ENCODE measurements at places on chromosomes 12 and 14.

GRCh38 chr12:46521145-46521544, 148.6 kb upstream of the SLC38A2 start:
- DNase-seq = no peak

- no peak for DNase-seq
These were observed 80.0 kb downstream of the ATXN2 start for GRCh38 chr12:111519083-111519482.

- DNase-seq = no peak
These were observed 2.4 kb downstream of the CABP1 start for GRCh38 chr12:120642826-120643225.

- DNase-seq = peak; percentile 50
These were observed 57.9 kb upstream of the FICD start for GRCh38 chr12:108457006-108457733.

DNA sequence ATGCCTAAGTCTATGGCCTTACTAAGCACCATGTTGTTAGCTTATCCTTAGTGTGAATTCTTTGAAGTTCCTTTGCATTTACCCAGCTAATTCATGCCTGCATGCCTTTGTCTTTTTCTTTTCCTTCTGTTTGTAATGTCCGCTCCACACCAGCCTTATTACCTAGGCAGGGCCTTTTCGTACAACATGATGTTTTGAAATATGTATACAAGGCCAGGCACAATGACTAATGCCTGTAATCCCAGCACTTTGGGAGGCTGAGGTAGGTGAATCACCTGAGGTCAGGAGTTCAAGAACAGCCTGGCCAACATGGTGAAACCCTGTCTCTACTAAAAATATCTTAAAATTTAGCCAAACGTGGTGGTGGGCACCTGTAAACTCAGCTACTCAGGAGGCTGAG, 1636.5 kb upstream of the SEL1L start:
- no peak for DNase-seq

DNA sequence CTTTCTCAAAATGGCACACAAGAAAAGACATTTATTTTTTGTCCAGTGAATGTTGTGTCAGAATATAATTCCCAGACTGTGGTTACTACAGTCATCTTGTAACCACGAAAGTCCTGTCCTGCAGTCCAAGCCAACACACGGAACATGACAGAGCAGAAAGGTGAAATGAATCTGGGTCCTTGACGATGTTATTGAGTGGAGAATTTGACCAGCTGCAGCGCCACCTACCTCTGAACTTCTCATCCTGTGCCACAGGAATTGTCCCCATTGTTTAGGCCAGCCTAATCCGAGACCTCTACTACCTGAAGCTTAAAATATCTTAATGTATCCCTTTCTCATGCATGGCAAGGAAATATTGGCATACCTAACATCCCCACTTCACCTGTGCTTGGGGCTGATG, 64.1 kb upstream of the OTX2 start:
- DNase-seq = no peak

GRCh38 chr14:32473464-32473855, 144.4 kb downstream of the AKAP6 start:
- DNase-seq = peak; percentile 76

- no peak for DNase-seq
These were observed 790.8 kb upstream of the TBX3 start for GRCh38 chr12:115474539-115475353.

DNA sequence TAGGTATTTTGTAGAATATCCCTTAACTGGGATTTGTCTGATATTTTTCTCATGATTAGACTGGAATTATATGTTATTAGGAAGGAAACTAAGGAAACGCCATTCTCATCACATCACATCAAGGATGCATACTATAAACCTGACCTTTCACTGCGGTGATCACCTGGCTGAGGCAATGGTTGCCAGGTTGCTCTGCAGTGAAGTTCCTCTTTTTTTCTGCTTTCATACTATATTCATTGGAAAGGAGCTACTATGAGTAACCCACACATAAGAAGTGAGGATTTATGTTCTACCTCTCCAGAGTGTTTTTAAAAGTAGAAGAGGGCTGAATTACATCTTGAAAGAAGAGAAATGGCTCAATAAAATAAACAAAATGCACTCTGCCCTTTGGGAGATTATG, 31.0 kb upstream of the GRIP1 start:
- DNase-seq = no peak

DNA sequence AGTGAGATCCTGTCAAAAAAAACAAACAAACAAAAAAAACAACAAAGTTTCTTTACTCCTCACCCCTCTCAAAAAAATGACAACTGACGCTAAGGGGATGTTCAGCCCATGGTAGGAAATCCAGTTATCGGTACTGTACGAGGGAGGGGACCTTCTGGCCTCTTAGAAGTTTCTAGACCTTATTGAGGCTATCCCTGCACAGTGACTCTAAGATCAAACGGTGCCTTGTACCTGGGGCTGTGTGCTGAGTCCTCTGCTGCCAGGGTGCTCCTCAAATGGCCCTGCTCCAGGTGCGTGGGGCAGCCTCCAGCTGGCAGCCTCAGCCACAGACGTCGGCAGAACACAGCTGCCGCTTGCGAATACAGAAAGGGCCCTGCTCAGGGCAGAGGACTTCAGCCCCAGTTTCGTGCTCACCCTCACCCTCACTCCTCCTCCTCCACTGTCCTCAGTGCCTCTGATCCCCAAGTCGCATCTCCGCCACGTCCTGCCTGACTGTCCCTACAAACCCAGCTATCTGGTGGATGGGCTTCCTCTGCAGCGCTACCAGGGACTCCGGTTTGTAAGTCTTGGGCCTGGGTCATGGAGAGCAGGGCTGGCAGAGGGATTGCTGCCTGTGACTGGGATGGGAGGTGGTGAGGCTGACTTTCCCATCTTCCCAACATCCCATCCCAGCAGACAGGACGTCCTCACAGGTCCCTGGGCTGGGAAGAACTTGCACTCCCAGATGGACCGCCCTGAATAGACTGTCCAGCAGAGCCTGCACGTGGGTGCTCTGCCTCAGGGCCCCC, 90.9 kb downstream of the B4GALNT3 start:
- DNase-seq = no peak

DNA sequence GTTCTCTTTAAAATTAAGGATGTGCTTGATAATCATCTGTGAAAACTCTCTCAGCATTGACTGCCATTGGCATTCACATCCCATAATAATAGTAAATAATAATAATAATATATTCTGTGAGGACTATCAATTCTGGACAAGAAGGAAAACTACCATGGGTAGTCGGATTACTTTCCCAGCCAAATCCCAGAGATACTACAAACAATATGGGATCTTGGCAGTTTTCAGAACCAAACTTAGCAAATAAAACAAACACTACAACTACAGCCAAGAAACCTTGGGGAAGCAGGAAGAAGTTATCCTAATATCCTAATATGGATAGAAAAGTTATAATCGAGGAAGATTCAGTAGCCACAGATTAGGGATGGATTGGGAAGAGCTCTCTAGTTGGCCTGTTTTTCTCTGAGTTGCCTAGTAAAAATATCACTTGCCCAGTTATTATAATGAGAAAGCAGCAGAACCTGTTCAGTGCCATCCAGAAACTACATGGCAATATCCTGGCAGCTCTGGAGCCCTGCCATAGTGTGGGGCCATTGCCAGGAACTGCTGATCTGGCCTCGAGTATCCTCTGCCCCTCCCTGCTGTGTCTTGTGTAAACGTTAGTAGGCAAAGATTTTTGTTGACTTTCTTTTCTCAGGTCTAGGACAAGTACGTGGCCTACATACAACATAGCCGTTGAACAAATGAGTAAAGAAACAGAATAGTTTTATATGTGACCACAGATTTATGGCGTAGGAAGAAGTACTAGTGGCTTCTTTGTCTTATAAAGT, 193.5 kb downstream of the SLC2A13 start:
- DNase-seq = no peak

GRCh38 chr12:117521867-117522266, 160.4 kb upstream of the NOS1 start:
- DNase-seq = no peak

DNA sequence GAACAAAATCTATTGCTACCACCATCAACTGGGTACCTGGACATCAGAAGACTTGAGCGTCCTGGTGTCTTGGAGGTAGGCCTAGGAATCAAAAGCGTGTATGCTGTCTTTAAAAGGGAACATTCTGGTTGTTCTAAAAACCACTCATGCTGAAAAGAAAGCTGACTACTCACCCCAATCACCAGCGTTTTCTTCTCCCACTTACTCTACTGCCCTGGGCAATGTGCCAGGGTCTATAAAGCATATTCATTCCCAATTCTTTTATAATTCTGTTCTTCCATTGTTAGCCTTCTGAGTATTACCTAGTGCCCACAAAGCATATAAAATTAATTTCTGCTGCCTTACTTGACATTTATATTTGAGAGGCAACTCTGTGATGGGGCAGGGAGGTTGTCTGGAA, 133.4 kb downstream of the KCNA5 start:
- DNase-seq = no peak

DNA sequence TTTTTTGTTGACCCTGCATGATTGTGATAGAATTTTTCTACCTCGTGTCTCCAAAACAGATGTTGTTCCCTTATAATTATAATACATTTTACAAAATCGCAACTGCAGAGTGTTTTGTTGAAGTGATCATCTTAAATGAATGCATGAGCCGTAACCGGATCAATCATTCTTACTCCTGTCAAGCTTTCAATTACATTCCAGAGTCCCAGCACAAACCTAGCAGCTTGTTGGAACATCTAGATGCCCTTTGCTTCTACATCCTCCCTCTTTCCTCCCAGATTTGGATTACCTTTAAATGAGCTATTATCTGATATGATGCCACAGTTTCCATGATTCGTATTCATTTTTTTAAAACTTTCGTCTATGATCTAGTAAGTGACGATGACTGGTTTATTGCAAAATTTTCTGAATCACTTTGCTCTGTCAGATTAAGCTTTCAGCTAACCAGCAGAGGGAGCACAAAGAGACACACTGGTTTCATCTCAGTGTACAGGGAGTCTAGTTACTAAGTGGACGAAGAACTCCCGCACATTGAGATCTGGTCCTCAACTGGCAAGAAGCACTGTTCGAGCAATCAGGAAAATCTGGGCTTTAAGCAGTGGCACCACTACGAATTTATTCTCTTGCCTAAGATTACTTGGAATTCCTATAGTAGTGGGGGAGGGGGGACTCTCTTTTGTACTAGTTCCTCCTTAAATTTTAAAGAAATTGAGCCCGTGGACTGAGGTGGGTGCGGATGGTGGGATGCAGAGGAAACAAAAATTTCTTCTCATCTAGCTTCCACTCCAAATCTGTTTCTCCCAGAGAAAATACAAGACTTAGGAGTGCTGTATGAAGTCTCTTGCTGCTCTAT, 40.9 kb downstream of the TSHR start:
- peak; percentile 71 for DNase-seq

DNA sequence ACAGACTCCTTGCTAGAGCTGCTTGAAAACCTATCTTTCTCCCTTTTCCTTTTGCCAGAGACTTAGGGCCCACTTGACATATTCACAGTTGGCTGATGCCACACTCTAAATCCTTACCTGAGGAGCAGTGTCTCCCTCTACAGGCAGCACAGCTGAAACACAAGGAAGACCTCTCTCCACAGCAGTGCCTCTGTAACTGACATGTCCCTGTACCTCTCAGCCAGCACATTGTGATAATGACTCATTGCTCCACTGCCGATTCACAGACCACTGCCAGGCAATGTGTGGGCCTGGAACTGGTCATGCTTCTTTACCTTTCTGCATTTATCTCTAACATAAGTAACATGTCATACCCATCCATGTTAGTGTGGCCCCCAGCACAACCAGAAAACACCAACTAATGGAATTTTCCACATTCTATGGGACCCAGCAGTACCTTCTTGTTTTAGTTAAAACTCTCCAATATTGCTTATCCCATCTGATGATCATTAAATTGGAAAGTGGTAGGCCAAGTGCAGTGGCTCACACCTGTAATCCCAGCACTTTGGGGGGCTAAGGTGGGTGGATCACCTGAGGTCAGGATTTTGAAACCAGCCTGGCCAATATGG, 56.5 kb downstream of the GTF2A1 start:
- DNase-seq = peak; percentile 66

DNA sequence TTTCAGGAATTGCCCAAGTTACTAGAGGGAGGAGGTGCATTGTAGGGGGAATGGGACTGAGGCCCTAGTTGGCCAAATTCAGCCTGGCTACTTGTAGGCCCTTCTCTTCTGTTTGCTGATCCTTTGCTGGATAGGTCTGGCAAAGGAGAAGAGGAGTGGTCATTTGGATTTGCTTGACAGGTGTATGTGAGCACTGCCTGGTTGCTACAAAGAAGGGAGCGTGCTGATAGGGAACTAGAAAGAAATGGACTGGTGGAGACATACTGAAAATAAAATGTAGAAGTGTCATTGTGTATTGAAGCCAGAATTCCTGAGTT, 3.6 kb downstream of the PSMA6 start:
- DNase-seq = no peak

- DNase-seq = peak; percentile 4
These were observed 697 bp downstream of the ATP6V0A2 start for GRCh38 chr12:123712780-123713319.

DNA sequence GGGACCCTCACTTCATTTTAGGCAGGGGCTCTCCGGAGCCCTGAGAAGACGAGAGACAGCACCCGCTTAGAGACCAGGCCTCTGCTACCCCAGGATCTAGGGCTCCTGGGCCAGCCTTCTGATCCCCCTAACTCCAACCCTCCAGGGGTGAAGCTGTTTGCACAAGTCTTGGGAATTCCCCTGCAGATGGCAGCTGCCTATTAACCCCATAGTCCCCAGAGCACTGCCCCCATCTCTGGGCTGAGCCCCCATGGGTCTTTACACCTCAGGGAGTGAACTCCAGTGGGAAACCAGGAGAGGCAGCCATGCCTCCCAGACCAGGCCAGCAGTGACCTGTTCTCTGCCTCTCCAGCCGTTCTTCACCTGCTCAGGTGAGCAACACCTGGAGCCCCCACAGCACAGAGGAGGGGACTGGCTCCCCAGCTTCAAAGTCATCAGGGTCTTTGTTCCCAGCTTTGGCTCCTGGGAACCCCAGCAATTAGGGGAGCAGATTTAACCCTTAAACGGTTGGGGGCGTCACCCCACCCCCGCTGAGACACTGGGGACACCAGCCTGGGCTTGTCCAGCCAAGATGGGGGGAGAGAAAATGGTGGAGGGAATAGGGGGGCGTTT, 2.3 kb downstream of the WNT10B start:
- no peak for DNase-seq

GRCh38 chr14:87540339-87540738, 452.6 kb downstream of the GALC start:
- no peak for DNase-seq

GRCh38 chr14:87615047-87615446, 377.9 kb downstream of the GALC start:
- peak; percentile 91 for DNase-seq

DNA sequence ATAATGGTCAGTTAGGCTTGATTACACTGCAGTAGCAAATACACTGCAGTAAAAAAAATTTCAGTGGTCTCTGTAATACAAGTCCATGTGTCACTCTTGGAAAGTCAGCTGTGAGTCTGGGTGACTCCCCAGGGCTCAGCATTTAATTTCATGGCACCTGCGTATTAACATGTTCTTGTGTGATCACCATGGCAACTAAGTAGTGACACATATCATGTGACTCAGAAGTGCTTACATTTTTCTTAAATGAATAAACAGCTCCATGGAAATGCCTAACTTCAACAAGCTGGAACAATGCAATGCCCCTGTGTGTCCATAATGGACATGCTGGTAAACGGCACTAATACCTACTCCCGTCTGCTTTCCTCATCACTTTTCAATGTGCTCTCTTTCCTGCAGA, 88.5 kb upstream of the ANO4 start:
- DNase-seq = peak; percentile 27
